ENCODE measurements at places on chromosomes 1 and 21.

DNA sequence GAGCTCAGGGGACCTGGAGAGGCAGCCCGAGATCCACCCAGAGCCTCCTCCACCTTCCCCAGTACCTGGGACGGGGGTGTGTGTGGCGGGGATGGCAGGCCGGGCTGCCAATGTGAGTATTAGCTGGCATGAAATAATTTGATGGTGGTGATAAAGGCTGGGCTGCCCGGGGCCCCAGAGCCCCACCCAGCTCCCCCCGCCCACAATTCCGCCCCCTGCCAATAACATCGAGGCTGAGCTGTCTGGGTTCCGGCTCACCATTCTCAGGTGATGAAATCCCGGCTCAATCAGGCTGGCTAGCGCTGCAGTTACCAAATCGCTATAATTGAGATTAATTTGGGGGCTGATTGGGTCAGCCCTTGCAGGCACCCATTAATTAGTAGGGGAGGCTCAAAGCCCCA is 103.8 kb upstream of the CASZ1 start:
- DNase-seq: no peak

DNA sequence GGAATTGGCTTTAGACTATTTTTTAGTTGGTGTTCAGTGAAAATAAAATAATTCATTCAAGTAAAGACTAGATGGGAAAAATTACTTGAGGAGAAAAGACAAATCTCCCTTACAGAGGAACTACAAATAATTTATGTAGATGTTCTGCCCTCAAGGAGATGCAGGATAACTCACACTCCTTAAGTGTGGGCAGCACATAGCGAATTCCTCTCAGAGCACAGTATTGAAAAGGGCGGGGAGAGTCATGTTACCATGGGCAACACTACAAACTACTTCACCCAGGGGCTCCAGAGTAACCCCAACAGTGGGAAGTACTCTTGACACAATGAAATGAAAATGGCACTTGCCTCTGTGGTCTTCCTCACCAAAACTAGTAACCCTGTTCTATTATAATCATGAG is 20.6 kb upstream of the LAMC2 start:
- DNase-seq: no peak

GRCh38 chr1:49541096-49541752 is 482.5 kb downstream of the AGBL4 start:
- DNase-seq: no peak

DNA sequence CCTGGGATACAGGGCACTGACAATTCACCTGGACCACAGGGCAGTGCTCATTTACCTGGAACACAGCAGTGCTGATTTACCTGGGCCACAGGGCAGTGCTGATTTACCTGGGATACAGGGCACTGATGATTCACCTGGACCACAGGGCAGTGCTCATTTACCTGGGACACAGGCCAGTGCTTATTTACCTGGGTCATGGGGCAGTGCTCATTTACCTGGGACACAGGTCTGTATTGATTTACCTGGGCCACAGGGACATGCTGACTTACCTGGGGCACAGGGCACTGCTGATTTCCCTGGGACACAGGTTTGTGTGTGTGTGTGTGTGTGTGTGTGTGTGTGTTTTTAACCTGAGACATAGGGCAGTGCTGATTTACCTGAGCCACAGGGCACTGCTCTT is 261.7 kb downstream of the MATN1 start:
- no peak for DNase-seq

GRCh38 chr1:197130677-197131304 is 15.7 kb downstream of the ASPM start:
- DNase-seq: no peak

GRCh38 chr1:204398197-204399125 is 13.2 kb downstream of the PPP1R15B start:
- peak; percentile 80 for DNase-seq

GRCh38 chr1:156508955-156509234 is 8.3 kb upstream of the MEF2D start:
- no peak for DNase-seq

GRCh38 chr1:31762726-31763670 is 1.1 kb downstream of the ADGRB2 start:
- DNase-seq: peak; percentile 88

GRCh38 chr1:28136169-28136921 is 40.1 kb downstream of the PTAFR start:
- DNase-seq: no peak

DNA sequence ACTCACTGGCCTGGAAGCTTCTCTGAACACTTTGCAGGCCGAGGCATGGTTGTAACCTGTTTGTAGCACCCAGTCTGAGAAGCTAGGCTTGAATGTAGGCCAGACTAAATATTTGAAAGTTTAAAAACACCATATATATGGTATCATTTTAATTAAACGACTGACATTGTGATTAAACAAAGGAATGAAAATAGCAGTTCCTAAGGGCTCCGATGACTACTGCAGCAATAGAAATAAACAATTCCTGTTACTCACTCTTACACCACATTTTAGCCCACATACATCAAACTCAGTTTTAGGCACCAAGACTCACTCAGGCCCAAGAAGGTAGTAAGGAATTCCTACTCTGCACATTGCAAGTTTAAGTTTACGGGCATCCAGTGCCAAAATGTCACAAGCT is 281.2 kb downstream of the AKT3 start:
- DNase-seq: no peak

GRCh38 chr1:223137455-223138085 is 5.5 kb downstream of the TLR5 start:
- peak; percentile 74 for DNase-seq

GRCh38 chr1:116107371-116107770 is 3.8 kb upstream of the MAB21L3 start:
- no peak for DNase-seq

GRCh38 chr1:1627829-1628753 is 3.9 kb upstream of the MMP23B start:
- DNase-seq: no peak

DNA sequence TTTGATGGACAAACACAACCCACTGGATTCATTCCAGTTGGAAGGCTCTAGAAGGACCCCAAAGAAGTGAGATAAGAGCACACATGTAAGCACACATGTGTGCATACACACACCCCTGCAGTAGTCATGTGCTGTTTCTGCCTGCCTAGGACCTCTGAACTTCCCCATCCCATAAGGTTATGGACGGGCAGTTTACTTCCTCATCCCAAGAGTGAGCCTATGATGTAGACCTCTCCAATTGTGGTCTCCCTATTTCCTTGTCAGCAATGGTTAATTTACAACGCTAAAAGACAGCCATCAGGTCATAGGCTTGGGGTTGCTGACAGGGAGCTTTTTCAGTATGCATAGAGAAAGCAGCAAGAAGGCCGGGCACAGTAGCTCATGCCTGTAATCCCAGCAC is 15.4 kb upstream of the ADAR start:
- no peak for DNase-seq

GRCh38 chr1:6963912-6964307 is 178.7 kb downstream of the CAMTA1 start:
- DNase-seq: no peak

GRCh38 chr1:244340396-244340795 is 111.3 kb downstream of the ADSS2 start:
- DNase-seq: no peak

DNA sequence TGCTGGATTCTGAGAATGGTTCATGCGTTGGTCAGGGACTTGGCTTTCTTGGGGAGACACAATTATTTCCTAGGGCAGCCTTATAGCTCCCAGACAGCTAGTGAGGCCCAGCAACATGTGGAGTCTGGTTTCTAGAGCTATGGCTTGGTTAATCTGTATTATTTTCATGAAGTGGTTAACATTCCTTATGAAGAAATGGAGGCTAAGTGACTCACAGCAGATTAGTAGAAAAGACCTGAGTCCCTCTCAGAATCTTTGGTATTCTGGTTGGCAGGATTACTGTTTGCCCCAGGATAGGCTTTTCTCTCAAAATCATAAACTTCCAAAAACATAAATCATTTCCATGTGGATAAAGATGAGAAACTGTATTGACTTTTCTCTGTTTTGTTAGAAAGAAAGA is 42.3 kb downstream of the DUSP10 start:
- no peak for DNase-seq

DNA sequence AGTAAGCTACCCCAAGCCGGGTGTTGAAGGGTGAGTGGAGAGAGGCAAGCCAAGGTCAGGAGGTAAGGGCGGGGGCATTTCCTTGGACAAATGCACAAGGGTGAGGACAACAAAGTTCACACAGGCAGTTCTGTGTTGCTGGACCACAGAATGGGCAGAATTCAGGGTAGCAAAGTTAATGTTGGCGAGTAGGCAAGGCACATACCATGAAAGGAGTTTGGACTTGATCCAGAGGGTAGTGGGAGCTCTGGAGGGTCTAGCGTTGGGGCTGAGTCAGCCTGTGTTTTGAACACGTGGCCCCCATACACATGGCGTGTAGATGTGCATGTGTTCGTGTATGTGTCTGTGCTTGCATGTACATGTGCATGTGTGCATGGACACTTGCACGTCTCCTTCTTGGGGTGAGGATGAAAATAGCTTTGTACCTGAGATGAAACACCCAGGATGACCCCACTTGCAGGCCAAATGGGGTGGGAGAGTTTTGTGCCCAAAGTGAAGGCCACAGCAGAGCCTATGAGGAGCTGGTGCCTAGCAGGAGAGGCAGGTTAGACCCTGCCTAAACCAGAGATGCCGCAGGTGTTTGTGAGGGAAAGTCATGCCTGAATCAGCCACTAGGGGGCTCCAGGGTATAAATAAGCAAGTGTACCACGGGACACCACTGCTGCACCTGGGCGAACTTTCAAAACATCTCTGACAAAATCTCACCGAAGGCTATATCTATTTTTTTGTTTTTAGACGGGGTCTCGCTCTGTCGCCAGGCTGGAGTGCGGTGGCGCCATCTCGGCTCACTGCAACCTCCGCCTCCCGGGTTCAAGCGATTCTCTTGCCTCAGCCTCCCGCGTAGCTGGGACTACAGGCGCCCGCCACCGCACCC is 21.8 kb downstream of the SLC27A3 start:
- peak; percentile 95 for DNase-seq

DNA sequence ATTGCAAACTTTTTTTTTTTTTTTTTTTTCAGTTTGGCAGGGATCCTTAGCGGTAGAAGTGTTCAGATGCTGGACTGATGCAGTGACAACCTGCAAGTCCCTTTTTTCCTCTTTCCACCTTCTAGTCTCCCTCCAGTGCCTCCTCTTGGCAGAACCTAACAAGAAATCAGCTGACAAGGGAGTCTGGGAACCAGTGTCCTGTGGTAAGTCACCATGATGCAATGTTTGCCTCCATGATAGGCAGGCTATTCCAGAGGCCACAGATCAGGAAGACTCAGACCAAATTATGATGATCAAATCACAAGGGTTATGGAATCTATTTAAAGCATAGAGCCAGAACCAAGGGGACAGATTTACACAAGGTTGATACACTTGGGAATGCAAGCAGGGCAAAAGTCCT is 3.0 kb upstream of the CD34 start:
- DNase-seq: no peak

GRCh38 chr1:197998110-197998509 is 80.9 kb downstream of the LHX9 start:
- no peak for DNase-seq

DNA sequence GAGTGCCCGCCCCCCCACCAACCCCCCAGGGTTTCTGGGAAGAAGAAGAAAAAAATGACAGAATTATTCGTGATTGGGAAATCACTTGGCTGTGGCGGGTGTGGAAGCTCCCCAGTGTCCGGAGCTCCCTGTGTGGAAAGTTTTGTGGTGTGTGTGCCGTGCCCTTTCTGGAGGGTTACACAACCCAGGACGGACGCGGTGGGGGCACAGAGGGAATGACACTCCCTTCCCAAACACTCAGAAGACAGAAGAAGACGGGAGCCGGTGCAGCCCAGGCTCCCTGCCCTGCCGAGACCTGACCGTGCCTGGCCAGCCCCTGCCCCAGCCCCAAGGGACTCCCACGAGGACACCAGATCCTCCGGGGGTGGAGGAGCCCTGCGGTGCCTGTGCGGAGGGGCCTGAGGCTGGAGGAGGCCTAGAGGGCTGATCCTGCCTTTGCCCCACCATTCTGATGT is 33.0 kb upstream of the ADARB1 start:
- no peak for DNase-seq

- peak; percentile 82 for DNase-seq
Observed at GRCh38 chr1:11650331-11650991, 3.8 kb downstream of the FBXO2 start.

DNA sequence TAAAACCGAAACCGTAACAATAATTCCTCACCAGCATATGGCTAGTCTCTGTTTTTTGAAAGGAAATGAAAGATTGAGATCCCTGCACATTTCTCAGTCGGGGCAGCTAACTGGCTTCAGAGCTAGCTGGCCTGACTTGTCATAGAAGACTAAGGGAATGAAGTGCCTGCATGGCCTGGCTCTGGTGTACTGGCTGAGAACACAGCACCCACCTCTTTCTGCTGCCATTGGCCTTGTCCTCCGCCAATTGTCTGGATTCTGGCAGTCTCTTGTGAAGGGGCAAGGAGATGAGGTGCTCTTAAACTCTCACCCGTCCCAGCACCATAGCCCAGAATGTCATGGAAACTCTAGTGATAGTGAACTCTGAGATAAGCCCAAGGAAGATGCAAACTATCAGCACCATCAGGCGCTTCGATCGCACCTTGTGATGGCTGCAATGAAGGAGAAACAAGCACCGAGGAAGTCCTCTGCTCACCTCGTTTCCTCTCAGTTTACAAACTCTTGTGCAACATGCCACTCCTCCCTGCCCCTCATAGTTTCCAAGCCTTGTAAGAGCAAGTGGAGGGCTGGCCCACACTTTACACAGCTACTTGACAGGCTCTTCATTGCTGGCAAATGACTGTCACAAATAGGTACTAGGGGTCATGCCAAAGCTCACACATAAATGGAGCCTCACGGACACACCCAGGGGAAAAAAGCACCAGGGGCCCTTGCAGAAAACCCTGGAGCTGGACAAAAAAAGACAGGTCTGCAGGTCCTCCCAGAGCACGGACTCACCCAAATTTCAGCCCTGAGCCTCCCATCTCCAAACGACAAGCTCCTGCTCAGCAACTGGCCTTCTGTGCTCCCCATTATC is 16.4 kb downstream of the INPP5B start:
- no peak for DNase-seq

- DNase-seq: no peak
Observed at GRCh38 chr1:110002695-110003094, 18.1 kb downstream of the AHCYL1 start.

DNA sequence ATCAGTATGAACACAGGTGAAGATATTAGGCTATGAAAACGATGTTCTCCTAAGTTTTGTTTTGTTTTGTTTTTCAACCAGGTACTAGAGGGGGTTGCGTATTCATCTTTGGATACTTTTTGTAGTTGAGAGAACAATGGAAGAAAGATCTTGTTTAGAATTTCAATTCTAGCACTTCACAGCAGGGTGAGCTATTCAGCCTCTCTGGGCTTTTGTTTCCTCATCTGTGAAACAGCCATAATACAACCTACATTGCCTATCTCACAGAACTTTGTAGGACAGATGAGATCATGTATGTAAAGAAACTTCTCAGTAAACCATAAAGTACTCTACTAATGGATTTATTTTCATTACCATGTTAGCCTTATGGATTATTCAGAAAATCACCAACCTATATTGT is 199.5 kb downstream of the GPATCH2 start:
- no peak for DNase-seq
